Stimulated activated CD4-positive, alpha-beta T cell treated with anti-CD3 and anti-CD28 coated beads, Interleukin-4, amount 100 ng/mL, for 48 hours (primary cell): ENCODE measurements at places on chromosomes 16 and 17.

DNA sequence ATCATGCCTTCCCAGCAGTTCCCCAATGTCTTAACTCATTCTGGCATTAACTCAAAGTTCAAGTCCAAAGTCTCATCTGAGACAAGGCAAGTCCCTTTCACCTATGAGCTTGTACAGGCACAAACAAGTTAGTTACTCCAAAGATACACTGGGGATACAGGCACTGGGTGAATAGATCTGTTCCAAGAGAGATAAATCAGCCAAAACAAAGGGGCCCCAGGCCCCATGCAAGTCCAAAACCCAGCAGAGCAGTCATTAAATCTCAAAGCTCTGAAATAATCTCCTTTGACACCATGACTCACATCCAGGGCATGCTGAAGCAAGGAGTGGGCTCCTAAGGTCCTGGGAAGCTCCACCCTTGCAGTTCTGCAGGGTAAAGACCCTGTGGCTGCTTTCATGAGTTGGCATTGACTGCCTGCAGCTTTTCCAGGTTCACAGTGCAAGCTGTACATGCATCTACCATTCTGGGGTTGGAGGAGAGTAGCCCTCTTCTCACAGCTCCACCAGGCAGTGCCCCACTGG lies 332.2 kb upstream of the KIF2B start:
- DNase-seq, result no peak

DNA sequence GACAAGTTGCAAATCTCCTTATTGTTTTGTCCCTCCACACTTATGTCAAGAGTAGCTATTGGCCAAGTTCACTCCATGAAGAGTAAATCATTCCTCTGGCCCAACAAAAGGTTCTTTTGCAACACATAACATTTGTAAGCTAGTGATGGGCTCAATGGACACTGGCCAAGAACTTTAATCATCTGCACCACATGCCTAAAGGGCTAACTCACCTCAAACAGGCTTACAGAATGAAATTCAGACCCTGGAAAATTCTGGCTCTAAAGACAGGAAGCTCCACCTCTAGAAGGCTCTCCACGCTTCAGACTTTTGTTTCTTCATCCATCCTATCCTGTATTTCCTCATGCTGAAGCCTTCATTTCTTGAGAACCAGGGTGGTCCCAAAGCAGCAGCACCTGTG lies 10.9 kb upstream of the ANKFN1 start:
- DNase-seq, result no peak

- DNase-seq, result no peak
Measured at GRCh38 chr16:87968541-87968940, 17.3 kb downstream of the BANP start.

- no peak for DNase-seq
Measured at GRCh38 chr16:15510992-15511391, 76.6 kb downstream of the BMERB1 start.
